ENCODE measurements at places on chromosomes 16 and 17.

- DNase-seq = no peak
Measured at GRCh38 chr17:49280061-49280460, 49.5 kb upstream of the PHOSPHO1 start.

GRCh38 chr16:68466174-68466573 lies 17.9 kb upstream of the SMPD3 start:
- DNase-seq = no peak

GRCh38 chr16:13351601-13352217 lies 450.3 kb downstream of the SHISA9 start:
- DNase-seq = no peak

- DNase-seq = no peak
Measured at GRCh38 chr16:69399361-69399760, 13.6 kb upstream of the TERF2 start.

DNA sequence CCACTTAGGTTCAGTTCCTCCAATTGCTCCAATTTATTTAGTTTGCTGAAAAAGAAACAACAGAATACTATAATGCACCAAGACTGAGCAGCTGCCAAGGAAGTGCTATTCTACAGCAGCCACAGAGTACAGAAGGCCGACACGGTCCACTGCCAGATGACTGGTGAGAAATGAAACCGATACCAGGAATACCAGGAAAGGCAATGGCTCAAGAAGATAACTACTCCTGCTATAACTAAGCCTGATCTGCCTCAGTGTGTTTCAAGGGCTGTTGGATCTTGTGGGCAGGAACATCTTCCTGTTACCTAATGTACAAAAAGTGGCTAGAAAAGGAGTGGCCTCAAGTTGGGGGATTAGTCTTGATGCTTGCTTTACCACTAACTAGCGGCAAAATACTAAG lies 32.8 kb downstream of the MARVELD3 start:
- no peak for DNase-seq

DNA sequence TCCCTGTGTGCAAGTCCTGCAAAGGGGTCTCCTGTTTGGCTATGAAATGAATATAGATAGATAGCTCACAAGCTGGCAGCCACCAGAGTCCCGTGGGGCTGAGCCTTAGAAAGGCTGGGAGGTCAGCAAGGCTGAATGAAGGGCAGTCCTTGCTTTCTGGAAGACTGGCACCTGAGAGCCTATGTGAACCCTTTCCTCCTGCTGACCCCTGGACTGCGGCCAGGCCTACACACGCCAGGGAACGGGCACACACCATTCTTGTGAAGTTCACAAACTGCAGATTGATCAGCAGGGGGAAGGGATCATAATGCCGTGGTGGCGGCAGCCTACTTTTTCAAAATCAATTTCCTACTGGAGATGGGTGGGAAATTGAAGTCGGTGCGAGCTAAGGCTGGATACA lies 985 bp upstream of the C17orf107 start:
- DNase-seq = no peak

- no peak for DNase-seq
Measured at GRCh38 chr17:60529806-60530205, 3.8 kb upstream of the APPBP2 start.

- DNase-seq = no peak
Measured at GRCh38 chr17:56765449-56765848, 68.3 kb downstream of the C17orf67 start.

- no peak for DNase-seq
Measured at GRCh38 chr16:5490499-5490898, 392.9 kb upstream of the EEF2KMT start.

DNA sequence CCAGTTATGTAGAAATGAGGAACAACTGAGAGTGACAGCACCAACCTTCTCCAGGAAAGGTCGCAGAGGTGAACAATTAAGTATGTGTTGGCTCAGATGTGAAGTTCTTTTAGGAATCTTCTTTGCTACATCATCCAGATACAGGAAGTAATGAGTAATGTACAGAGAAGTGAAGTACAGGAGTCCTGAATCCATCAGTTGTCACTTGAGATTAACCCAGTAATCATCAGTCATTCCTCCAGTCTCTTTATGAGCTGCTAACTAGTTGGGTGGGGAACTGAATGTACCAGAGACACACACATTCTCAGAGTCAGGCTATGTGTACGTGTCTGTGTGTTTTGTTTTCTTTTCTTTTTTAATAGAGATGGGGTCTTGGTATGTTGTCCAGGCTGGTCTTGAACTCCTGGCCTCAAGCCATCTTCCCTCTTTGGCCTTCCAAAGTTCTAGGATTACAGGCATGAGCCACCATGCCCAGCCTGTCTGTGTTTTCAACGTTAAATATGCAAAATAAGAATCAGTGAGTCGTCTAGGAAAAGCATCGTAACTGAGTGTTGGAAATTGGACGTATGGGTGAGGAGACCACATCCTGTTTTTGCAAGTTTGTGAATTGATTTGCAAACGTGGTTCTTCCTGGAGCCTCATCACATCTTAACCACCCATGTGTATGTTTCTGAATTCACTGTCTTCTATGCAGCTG lies 19.9 kb downstream of the ZNF200 start:
- DNase-seq = no peak

- DNase-seq = peak; percentile 69
Measured at GRCh38 chr16:49857423-49858181, 1.7 kb upstream of the ZNF423 start.
